ENCODE measurements at places on chromosomes 2 and 18.

DNA sequence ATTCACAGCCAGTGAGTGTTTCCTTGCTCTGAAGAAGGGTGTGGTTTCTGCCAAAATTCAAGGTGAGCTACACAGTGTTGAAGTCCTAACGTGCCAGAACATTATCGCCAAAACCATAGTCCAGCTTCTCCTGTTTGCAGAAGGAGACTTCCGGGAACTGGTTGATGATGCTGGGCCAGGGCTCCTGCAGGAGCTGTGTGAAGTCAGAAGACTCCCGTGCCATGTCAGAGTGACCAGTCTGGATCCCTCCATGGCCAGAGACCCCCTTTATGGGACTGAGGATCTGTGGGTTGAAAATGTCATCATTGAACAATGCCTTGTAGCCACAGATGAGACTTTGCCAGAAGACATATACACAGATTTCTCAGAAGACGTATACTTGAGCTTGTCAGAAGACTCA, 96.0 kb upstream of the RAB12 start:
- H3K27ac ChIP-seq: no peak overlapping the region
- no peaks in the 10 kb centered on the region for H3K4me1 ChIP-seq
- no peak for DNase-seq
- no peak overlapping the region for H3K4me3 ChIP-seq
- no peaks in the 10 kb centered on the region for H3K36me3 ChIP-seq
- no peaks in the 10 kb centered on the region for H3K27me3 ChIP-seq

DNA sequence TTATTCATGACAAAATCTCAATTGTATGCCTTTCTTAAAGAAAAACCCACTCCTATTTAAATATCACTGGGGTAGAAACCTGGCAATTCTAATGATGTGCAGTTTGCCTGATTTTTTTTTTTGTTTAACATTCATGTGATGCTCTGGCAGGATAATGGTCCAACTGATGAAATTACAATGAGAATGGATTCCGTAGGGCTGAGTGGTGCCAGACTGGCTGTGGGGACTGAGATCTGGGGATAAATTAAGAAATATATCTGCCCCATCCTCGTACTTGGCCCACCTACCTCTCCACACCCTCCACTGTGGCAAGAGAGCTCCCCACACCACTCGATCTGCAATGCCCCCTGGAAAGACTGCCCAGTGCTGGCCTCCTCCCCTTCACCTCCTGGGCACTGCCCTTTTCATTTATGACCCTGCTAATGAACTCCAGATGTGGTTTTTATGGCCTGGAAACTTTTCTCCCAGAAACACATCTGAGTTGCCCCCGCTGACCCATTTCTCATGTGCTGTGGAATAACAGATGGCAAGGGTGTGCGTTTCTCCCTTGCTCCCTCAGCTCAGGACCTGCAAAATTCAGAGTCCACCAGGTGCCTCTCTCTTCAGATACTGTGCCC, 33.0 kb upstream of the RPL37A start:
- no peak for DNase-seq
- no peak overlapping the region for H3K27ac ChIP-seq
- H3K4me3 ChIP-seq: no peak overlapping the region
- no peaks in the 10 kb centered on the region for H3K4me1 ChIP-seq
- no peaks in the 10 kb centered on the region for H3K27me3 ChIP-seq
- no peaks in the 10 kb centered on the region for H3K36me3 ChIP-seq

DNA sequence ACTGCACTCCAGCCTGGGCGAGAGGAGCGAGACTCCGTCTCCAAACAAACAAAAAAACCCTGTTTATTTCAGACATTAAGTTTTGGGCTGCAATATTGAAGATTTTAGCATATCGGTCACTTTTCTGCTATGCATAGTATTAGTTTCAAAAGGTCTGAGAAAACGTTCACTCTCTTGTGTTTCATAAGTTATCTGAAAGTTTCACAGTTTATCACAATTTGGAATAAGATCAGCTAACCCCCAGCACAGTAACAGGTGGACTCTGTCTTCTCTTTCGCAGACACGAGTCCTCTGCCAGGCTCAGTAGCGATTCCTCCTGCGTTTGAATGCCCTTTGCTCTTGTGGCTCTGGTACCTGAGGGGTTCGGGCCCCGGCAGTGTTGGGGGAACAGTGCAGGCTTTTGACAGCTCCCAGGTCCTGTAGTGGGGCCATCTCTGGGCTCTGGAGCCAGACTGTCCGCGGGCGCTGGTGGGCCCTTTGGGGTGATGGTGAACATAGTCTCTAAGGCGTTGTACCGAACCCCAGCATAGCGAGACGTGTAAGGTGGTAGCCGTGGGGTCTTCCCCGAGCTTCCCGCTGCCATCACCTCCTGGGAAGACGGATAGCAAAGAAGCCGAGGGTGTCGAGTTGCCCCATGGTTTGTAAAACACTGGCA, 20.4 kb downstream of the NFATC1 start:
- no peaks in the 10 kb centered on the region for H3K4me1 ChIP-seq
- no peak for DNase-seq
- no peaks in the 10 kb centered on the region for H3K27me3 ChIP-seq
- H3K4me3 ChIP-seq: no peak overlapping the region
- H3K27ac ChIP-seq: no peak overlapping the region

- no peaks in the 10 kb centered on the region for H3K27me3 ChIP-seq
- no peak overlapping the region for H3K27ac ChIP-seq
- peaks cover 10% of the 10 kb centered on the region for H3K36me3 ChIP-seq
- DNase-seq: no peak
- no peaks in the 10 kb centered on the region for H3K4me1 ChIP-seq
- H3K4me3 ChIP-seq: no peak overlapping the region
These were observed 17.0 kb upstream of the BCL2 start for GRCh38 chr18:63336366-63337099.

DNA sequence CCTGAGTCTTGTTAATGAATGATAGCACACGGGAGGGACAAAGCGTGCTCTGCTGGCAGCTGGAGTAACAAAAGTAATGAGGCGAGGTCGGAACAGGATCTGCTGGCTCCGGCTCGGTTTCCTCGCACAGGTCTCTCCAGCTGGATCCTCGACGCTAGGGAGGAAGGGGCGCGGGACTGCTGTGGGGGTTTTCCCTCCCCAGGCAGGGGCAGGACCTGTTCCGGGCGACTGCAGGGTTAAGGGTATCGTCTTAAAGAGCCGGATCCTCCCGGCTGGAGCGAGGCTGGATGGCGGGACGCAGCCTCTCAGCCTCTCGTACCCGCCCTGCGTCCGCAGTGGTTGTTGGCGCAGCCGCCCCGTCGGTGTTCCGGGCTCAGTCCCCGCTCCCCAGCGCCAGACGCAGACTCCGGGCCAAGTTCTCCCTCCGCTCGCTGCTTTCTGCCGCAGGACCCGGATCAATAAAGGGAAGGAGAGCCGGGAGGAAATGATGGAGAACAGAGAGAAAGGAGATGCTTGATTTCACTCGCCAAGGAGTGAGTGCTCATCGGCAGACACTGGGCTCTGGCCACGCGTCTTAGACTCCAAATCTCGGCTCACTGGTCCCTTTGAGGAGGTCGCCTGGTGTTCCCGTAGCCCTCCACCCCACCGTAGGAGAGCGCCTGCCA, 1.1 kb upstream of the LIPG start:
- H3K36me3 ChIP-seq: no peaks in the 10 kb centered on the region
- peak; percentile 2 for DNase-seq
- H3K4me3 ChIP-seq: peak overlapping the region; percentile 51

DNA sequence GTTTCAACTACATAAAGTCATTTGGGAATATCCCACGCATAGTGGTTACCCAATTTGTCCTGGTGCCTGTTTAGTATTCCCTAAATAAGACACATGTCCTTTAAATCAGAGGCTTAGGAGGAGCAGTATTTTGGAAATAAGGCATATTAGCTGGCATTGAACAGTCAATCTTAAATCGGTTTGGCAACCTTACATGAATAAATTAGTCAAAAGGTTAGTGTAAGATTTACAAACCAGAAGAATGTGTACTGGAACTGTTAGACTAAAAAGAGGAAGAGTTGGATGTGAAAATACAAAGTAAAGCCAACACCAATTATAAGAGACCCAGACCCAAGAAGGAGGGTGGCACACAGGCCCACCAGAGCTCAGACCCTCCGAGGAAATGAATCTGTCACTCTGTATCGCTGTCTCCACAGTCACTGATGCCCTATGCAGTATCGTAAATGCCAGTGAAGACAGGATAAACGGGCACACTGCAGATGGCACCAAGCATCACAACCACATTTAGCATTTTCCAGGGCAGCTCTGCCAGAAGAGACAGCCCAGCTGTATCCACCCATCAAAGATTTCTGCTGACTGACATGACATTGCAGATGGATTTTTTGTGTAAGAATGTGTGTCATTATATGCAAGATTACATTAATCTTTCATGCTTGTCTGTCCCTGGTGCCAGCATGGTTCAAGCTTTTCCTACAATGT, 90.4 kb downstream of the CERKL start:
- no peak overlapping the region for H3K27ac ChIP-seq
- H3K4me3 ChIP-seq: no peak overlapping the region
- no peaks in the 10 kb centered on the region for H3K4me1 ChIP-seq
- DNase-seq: no peak
- no peaks in the 10 kb centered on the region for H3K36me3 ChIP-seq
- no peaks in the 10 kb centered on the region for H3K27me3 ChIP-seq

GRCh38 chr18:60936101-60936500, 397.1 kb upstream of the CDH20 start:
- no peak for DNase-seq
- H3K27me3 ChIP-seq: no peaks in the 10 kb centered on the region
- no peak overlapping the region for H3K4me3 ChIP-seq
- H3K4me1 ChIP-seq: no peaks in the 10 kb centered on the region

- no peaks in the 10 kb centered on the region for H3K27me3 ChIP-seq
- no peaks in the 10 kb centered on the region for H3K36me3 ChIP-seq
- DNase-seq: no peak
- H3K27ac ChIP-seq: no peak overlapping the region
These were observed 4.1 kb downstream of the LDAH start for GRCh38 chr2:20818820-20819219.

DNA sequence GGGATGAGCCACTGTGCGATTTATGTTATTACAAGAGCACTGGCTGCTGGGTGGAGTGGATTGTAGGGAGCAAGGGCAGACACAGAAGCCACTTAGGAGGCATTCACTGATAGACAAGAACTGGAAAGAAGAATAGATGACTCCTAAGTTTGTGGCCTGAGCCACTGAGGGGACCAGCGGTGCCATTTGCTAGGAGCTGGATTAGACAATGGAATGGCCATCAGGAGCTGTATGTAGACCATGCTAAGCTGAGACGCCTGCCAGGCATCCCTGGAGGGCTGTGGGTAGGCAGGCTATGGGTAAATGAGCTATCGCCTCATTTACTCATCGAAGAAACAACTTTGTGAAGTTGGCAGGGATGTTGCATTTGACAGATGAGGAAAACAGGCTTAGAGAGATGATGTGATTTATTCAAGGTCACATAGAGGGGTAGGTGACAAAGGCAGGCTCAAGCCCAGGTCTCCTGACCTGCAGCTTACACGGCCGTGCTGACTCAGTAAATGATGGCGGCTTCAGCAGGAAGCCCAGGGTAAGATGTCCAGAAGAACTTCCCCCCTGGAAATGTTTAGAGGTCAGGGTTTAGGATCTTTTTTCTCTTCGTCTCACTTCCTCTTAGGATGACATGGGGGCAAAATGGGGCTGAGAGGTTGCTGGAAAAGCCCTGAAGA, 2.8 kb downstream of the MFSD2B start:
- no peaks in the 10 kb centered on the region for H3K4me1 ChIP-seq
- no peak for DNase-seq
- peak overlapping the region; percentile 82 for H3K27ac ChIP-seq
- H3K36me3 ChIP-seq: no peaks in the 10 kb centered on the region
- peaks cover 10% of the 10 kb centered on the region for H3K27me3 ChIP-seq

DNA sequence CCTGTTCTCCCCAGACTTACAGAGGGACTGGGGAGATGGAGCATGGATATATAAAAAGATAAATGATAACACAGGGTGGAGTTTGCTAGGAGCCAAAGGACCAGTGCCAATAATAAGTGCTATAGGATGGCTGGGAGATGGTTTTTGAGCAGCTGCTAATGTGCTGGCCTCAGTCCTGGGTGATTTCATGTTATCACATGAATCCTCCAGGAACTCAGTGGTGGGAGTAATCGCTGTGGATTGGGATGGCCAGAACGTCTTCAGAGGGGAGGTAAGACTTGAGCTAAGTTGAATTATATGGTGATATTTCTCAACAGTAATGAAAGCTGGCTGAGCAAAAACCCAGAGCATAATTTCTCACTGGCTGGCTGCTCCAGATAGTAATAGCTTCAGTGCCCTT, 441.4 kb downstream of the SLC4A3 start:
- no peak overlapping the region for H3K4me3 ChIP-seq
- no peaks in the 10 kb centered on the region for H3K4me1 ChIP-seq
- no peak for DNase-seq
- H3K36me3 ChIP-seq: no peaks in the 10 kb centered on the region
- no peaks in the 10 kb centered on the region for H3K27me3 ChIP-seq

DNA sequence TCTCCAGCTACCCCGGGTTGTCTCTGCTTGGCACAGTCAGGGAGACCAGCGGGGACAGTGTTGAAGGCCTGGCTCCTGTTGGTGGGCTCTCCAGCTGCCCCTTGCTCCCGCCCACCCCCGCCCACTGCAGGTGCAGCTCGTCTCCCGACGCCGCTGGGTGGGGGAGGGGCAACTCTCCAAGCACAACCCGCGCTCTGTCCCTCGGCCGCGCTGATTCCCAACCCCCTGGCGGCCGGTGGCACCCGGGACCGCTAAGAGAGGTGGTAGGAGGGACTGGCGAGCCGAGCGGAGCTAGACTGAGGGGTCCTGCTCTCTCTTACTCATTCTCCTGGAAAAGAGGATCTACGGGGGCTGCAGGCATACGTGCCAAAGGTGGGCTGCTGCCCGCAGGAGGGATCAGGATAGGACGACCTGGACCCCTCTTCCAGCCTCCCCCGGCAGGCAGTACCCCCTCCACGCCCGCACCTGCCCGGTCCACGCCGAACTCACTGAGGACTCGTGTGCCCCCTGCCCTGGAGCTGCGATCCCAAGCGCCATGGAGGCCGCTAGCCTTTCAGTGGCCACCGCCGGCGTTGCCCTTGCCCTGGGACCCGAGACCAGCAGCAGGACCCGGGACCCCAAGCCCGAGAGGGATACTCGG, 44.5 kb downstream of the DDX18 start:
- no peak overlapping the region for H3K27ac ChIP-seq
- DNase-seq: no peak
- H3K4me1 ChIP-seq: no peaks in the 10 kb centered on the region
- no peaks in the 10 kb centered on the region for H3K27me3 ChIP-seq

- no peak for DNase-seq
- H3K27me3 ChIP-seq: no peaks in the 10 kb centered on the region
- no peaks in the 10 kb centered on the region for H3K36me3 ChIP-seq
- no peak overlapping the region for H3K4me3 ChIP-seq
- H3K27ac ChIP-seq: peak overlapping the region; percentile 31
These were observed 3.6 kb upstream of the CAPG start for GRCh38 chr2:85413592-85414420.

GRCh38 chr2:118711603-118712002, 135.8 kb downstream of the EN1 start:
- no peaks in the 10 kb centered on the region for H3K36me3 ChIP-seq
- H3K4me1 ChIP-seq: no peaks in the 10 kb centered on the region
- H3K27me3 ChIP-seq: no peaks in the 10 kb centered on the region
